ENCODE measurements at places on chromosomes 7 and 10. TPM values are rescaled to one million over a fixed set of nuclear protein-coding genes. Genes with fewer than 3 reads are reported as not detected.

- H3K27me3 ChIP-seq = peaks cover 20% of the 10 kb centered on the region
- H3K4me3 ChIP-seq = no peak overlapping the region
- no peaks in the 10 kb centered on the region for H3K4me1 ChIP-seq
- no peak overlapping the region for H3K27ac ChIP-seq
- no peak for DNase-seq
These were observed 61.1 kb downstream of the GRID1 start for GRCh38 chr10:86305521-86305920.

GRCh38 chr10:75611172-75611992 is 180.0 kb downstream of the LRMDA start:
- H3K36me3 ChIP-seq = peaks cover 7% of the 10 kb centered on the region
- peaks cover 46% of the 10 kb centered on the region for H3K4me1 ChIP-seq
- H3K27me3 ChIP-seq = peaks cover 55% of the 10 kb centered on the region
- DNase-seq = no peak
- H3K4me3 ChIP-seq = peak overlapping the region; percentile 9

DNA sequence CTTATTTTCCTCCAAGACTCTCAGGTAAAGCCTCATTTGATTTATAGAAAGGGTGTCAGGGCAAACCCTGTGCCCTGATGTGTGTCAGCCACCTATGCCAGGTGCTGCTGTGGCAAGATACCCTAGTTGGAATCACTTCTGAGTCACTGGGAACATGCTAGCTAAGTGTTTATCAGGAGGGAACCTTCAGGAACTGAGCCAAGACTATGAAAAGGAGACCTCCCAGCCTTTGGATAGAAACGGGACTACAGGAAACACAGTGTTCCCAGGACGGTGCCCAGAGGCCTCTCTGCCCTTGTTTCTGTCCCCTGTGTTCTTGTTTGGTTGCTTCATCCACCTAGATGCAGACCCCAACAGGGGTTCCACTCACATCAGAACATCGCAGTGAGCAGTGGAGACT is 28.5 kb downstream of the CNNM1 start:
- H3K4me1 ChIP-seq = no peaks in the 10 kb centered on the region
- no peaks in the 10 kb centered on the region for H3K36me3 ChIP-seq
- no peak for DNase-seq
- no peak overlapping the region for H3K4me3 ChIP-seq

The BAMBI gene
- total RNA-seq = 57.3 TPM

GRCh38 chr7:155916926-155917655 is 104.8 kb upstream of the SHH start:
- H3K4me3 ChIP-seq = no peak overlapping the region
- H3K36me3 ChIP-seq = no peaks in the 10 kb centered on the region
- H3K27ac ChIP-seq = no peak overlapping the region
- DNase-seq = no peak
- peaks cover 8% of the 10 kb centered on the region for H3K27me3 ChIP-seq
- H3K4me1 ChIP-seq = peaks cover 5% of the 10 kb centered on the region

All from type B pancreatic cell (in vitro differentiated cells).